Uterus (tissue), 4 donors: ENCODE measurements at places on chromosomes 3 and 15.

- peak; percentile 47 for DNase-seq
- H3K4me3 ChIP-seq, result no peak overlapping the region
- H3K27me3 ChIP-seq, result no peaks in the 10 kb centered on the region
- H3K4me1 ChIP-seq, result peaks cover 9% of the 10 kb centered on the region
Observed at GRCh38 chr3:188220097-188220788, 66.3 kb downstream of the LPP start.

GRCh38 chr3:197595470-197596185 lies 39.9 kb upstream of the BDH1 start:
- no peak overlapping the region for H3K27ac ChIP-seq
- H3K4me1 ChIP-seq, result no peaks in the 10 kb centered on the region
- H3K27me3 ChIP-seq, result no peaks in the 10 kb centered on the region
- H3K4me3 ChIP-seq, result no peak overlapping the region
- no peak for DNase-seq

DNA sequence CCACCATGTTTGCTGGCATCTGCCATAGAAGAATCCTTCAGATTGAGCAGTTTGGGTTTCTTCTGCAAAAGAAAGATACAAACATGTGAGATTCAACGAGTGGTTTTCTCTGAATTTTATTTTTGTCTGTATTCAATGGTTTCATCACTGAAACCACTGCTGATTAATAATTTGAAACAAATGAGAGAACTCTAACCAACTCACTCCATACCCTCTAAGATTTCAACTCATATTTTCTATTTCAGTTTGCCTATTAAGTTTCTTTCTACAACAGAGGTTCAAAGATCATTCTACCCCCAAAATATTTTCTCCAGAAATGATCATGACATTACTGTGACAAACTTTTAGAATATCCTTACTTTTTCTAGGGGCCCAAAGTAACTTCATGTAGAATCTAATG lies 38.7 kb upstream of the MAN2C1 start:
- H3K36me3 ChIP-seq, result no peaks in the 10 kb centered on the region
- H3K27ac ChIP-seq, result no peak overlapping the region
- no peaks in the 10 kb centered on the region for H3K27me3 ChIP-seq

DNA sequence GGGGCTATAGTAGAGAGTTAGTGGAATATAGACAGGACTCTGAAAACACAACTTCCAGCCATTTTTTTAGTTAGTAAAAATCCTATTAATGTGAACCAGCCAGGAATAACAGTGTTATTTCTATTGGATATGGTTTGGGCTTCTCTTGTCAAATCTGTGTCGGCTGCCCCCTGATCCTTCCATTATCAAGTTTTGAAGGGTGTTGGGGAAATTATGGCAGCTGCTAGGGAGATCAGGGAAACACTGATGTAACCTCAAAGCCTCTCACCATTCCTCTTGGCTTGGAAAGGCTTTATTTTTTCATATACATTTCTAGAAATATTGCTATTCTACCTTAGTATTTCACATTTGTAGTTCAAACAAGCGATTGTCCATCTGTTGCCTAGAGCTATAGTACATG lies 293.7 kb upstream of the TPRG1 start:
- H3K4me1 ChIP-seq, result peaks cover 5% of the 10 kb centered on the region
- H3K36me3 ChIP-seq, result no peaks in the 10 kb centered on the region
- H3K27me3 ChIP-seq, result no peaks in the 10 kb centered on the region
- DNase-seq, result no peak

DNA sequence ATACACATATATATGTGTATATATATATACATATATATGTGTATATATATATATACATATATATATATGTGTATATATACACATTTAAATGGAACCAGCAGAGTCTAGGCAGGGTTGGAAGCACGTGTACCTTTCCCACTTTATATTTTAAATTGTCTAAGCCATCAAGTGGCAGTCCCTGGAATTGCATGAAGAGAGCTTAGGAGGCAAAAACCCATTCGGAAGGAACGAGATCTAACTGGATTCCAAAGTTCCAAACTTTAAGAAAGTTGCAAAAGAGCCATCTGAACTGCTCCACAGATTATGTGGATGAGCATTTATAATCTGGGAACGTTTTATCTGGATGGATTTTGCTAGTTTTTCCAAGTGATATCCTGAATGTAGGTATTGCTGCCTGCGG lies 186.5 kb downstream of the FOXP1 start:
- no peaks in the 10 kb centered on the region for H3K4me1 ChIP-seq
- H3K36me3 ChIP-seq, result no peaks in the 10 kb centered on the region
- no peak for DNase-seq
- H3K27ac ChIP-seq, result no peak overlapping the region
- H3K4me3 ChIP-seq, result no peak overlapping the region
- no peaks in the 10 kb centered on the region for H3K27me3 ChIP-seq

- H3K27me3 ChIP-seq, result no peaks in the 10 kb centered on the region
- peak; percentile 34 for DNase-seq
- H3K36me3 ChIP-seq, result no peaks in the 10 kb centered on the region
- no peaks in the 10 kb centered on the region for H3K4me1 ChIP-seq
- H3K27ac ChIP-seq, result no peak overlapping the region
- no peak overlapping the region for H3K4me3 ChIP-seq
Observed at GRCh38 chr3:100316641-100317069, 17.9 kb upstream of the NIT2 start.

DNA sequence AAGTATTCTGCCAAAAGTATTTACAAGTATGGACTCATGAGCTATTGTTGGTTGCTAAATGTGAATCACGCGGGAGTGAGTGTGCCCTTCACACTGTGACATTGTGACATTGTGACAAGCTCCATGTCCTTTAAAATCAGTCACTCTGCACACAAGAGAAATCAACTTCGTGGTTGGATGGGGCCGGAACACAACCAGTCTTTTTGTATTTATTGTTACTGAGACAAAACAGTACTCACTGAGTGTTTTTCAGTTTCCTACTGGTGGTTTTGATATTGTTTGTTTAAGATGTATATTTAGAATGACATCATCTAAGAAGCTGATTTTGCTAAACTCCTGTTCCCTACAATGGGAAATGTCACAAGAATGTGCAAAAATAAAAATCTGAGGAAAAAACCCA lies 30.3 kb downstream of the SYNM start:
- no peaks in the 10 kb centered on the region for H3K27me3 ChIP-seq
- no peak for DNase-seq
- no peaks in the 10 kb centered on the region for H3K4me1 ChIP-seq
- H3K36me3 ChIP-seq, result no peaks in the 10 kb centered on the region
- no peak overlapping the region for H3K4me3 ChIP-seq
- no peak overlapping the region for H3K27ac ChIP-seq

DNA sequence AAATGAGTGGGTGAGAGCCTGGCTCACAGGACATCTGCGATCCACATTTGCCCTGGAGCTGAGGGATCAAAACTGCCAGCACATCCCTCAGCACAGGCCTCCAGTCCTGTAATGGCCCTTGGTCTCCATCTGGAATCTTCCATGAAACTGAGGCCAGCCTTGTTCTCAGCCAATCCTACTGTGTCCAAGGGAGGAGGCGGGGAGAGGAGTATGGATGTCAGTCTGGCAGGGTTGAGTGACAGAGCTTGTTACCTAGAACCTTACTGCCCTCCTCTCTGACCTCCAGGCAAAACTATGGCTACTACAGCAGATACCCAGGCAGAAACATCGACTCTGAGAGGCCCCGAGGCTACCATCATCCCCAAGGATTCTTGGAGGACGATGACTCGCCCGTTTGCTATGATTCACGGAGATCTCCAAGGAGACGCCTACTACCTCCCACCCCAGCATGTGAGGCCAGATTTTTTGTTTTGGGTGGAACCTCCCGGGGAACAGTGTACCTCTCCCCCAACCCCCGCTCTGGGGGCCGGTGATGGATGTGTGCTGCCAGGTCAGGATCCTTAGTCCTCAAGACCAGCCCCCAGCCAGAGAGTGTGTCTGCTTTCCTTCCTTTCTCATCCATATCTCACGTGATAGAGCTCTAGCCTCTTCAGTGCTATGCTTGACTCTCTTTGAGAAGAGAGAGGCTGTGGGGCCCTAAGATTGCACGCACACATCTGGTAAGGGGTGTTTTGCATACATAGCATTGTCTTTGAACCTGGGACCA lies 41.3 kb downstream of the CHDH start:
- DNase-seq, result peak; percentile 35
- H3K4me3 ChIP-seq, result no peak overlapping the region
- H3K4me1 ChIP-seq, result no peaks in the 10 kb centered on the region

- DNase-seq, result no peak
- no peaks in the 10 kb centered on the region for H3K4me1 ChIP-seq
- no peak overlapping the region for H3K27ac ChIP-seq
- no peaks in the 10 kb centered on the region for H3K27me3 ChIP-seq
- H3K4me3 ChIP-seq, result no peak overlapping the region
- no peaks in the 10 kb centered on the region for H3K36me3 ChIP-seq
Observed at GRCh38 chr3:186418671-186419145, 56.7 kb upstream of the DGKG start.

- H3K4me3 ChIP-seq, result no peak overlapping the region
- peak overlapping the region; percentile 76 for H3K27ac ChIP-seq
- no peaks in the 10 kb centered on the region for H3K27me3 ChIP-seq
- no peak for DNase-seq
- no peaks in the 10 kb centered on the region for H3K36me3 ChIP-seq
Observed at GRCh38 chr3:13513913-13514517, 33.9 kb downstream of the HDAC11 start.

- DNase-seq, result no peak
- H3K36me3 ChIP-seq, result no peaks in the 10 kb centered on the region
- no peak overlapping the region for H3K4me3 ChIP-seq
Observed at GRCh38 chr3:183291497-183292031, 38.5 kb downstream of the B3GNT5 start.

DNA sequence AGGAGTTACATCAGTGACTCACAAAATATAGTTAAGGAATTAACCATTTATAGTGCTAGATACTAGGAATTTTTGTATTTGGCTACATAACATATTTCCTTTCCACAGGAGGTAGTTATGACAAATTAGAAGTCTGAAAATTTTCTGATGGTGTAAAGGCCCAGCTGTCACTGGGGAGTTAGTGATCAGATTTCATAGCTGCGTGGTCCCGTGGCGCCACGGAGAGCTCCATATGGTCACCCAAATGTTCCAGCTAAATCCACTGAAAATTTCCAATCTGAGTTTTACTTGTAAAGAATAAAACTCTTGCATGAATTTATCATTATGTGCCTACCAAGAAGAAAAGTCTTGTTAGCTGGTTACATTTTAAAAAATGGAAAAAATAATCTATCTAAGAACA lies 368.9 kb upstream of the PLSCR5 start:
- H3K36me3 ChIP-seq, result no peaks in the 10 kb centered on the region
- no peak for DNase-seq
- no peak overlapping the region for H3K4me3 ChIP-seq
- H3K4me1 ChIP-seq, result no peaks in the 10 kb centered on the region

- H3K27ac ChIP-seq, result no peak overlapping the region
- no peaks in the 10 kb centered on the region for H3K4me1 ChIP-seq
- no peak overlapping the region for H3K4me3 ChIP-seq
- H3K27me3 ChIP-seq, result no peaks in the 10 kb centered on the region
Observed at GRCh38 chr3:59820352-59820934, 770.6 kb upstream of the CFAP20DC start.

DNA sequence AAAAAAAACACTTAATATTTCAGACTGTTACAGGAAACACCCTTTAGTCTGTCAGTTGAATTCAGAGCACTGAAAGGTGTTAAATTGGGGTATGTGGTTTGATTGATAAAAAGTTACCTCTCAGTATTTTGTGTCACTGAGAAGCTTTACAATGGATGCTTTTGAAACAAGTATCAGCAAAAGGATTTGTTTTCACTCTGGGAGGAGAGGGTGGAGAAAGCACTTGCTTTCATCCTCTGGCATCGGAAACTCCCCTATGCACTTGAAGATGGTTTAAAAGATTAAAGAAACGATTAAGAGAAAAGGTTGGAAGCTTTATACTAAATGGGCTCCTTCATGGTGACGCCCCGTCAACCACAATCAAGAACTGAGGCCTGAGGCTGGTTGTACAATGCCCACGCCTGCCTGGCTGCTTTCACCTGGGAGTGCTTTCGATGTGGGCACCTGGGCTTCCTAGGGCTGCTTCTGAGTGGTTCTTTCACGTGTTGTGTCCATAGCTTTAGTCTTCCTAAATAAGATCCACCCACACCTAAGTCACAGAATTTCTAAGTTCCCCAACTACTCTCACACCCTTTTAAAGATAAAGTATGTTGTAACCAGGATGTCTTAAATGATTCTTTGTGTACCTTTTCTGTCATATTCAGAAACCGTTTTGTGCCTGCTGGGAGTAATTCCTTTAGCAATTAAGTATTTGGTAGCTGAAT lies 17.9 kb downstream of the TMEM43 start:
- no peak overlapping the region for H3K4me3 ChIP-seq
- H3K27ac ChIP-seq, result peak overlapping the region; percentile 86
- H3K27me3 ChIP-seq, result no peaks in the 10 kb centered on the region
- peak; percentile 15 for DNase-seq
- no peaks in the 10 kb centered on the region for H3K36me3 ChIP-seq
- peaks cover 20% of the 10 kb centered on the region for H3K4me1 ChIP-seq

DNA sequence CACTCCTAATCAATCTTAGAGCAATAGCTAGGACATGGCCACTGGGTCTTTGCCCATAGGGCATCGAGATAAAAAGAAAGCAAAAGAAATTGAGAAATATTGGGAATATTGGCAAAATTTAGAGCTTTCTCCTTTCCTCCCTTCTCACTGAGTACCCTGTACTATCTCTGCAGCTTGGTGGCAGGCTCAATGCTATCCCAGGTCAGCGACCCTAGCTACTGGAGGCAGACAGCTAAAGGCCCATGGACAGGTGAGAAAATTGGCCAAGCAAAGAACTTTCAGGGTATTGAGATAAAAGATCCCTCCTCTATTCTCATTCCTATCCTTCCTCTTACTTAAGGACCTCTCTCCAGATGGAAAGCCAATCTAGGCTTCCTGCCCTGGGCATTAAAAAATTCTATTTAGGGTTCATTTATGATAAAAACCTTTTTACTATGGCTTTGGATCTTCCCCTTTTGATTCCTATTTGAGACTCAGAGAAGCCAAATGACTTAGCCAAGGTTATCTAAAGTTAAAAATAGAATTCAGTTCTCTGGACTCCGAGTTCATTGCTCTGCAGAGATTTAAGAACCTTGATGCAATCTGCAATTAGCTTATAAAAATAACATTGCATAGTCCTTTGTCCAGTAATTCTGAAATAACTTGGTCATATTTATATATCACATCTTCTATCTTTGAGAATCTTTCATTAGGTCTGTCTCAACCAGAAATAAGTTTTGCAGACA lies 75.4 kb downstream of the THRB start:
- H3K36me3 ChIP-seq, result no peaks in the 10 kb centered on the region
- DNase-seq, result no peak
- no peak overlapping the region for H3K27ac ChIP-seq
- H3K27me3 ChIP-seq, result no peaks in the 10 kb centered on the region
